H1 (cell line): ENCODE measurements at places on chromosomes 16 and 17. TPM values are rescaled to one million over a fixed set of nuclear protein-coding genes. Genes with fewer than 3 reads are reported as not detected.

ITGAD gene
- not detected in 2 replicates for total RNA-seq

DNAAF1 gene
- 0.09 and 0.27 TPM in 2 replicates for total RNA-seq

ZNF19 gene
- 3.5 TPM in 2 replicates for total RNA-seq

NDUFAB1 gene
- total RNA-seq: 135 and 145 TPM in 2 replicates

CRYM gene
- total RNA-seq: 12.9 and 14.3 TPM in 2 replicates

C17orf113 gene
- 1.4 TPM in 2 replicates for total RNA-seq

NTN3 gene
- total RNA-seq: 0.34 and 0.52 TPM in 2 replicates

CD19 gene
- total RNA-seq: 0.21 and 0.65 TPM in 2 replicates

HEATR9 gene
- total RNA-seq: not detected in 2 replicates
